Stimulated activated CD4-positive, alpha-beta T cell treated with anti-CD3 and anti-CD28 coated beads, Interleukin-1b, Interleukin-23, amount 100 ng/mL, for 1 hour (primary cell): ENCODE measurements at places on chromosomes 6 and 20.

DNA sequence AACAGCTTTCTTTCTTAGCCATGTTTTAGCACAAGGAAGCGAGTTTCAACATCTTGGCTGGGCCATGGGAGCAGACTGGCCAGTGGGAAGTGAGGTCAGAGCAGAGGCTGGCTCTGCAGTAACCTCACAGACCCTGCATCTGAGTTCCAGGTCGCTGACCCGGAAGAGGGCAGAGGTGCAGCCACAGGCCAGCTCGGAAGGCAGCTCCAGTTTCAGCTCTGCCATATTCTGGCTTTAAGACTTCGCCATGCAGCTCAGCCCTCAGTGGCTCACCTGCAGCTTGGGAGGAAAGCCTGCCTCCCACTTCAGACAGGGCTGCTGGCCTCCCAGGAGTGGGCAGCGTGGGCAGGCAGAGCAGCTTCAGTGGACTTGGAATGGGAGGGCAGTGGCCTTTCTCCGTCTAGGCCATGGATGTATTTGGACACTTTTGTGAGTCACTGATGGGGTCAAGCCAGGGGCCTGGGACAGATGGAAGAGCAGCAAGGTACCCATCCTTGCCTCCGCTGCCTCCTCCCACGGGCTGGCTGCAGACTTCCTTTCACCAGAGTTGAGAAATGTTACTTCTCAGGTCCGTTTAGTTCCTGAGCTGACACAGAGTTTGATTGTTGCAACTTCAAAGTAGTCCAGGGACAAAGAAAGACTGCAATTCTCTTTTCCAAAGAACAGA is 18.5 kb downstream of the CST8 start:
- no peak for DNase-seq

DNA sequence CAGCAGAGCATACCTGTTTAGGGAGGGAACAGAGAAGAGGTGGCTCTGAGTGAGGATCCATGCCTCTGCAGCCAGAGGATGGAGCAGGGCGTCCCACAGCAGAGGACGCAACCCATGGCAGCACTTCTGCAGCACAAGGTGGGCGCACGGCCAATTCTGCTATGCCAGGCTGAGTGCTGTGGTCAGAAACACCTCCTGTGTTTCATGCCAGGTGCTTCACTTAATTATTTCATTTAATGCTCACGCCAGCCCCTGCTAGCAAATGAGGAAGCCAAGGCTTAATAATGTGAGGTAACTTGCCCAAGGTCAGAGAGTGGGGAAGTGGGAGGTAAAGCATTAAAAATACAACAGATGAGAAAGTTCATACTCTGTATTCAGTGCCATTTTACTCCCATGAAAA is 68.5 kb upstream of the PTGIS start:
- no peak for DNase-seq

GRCh38 chr20:62564456-62565245 is 77.7 kb upstream of the SLCO4A1 start:
- no peak for DNase-seq

GRCh38 chr6:93786474-93787330 is 367.3 kb upstream of the EPHA7 start:
- DNase-seq = no peak

DNA sequence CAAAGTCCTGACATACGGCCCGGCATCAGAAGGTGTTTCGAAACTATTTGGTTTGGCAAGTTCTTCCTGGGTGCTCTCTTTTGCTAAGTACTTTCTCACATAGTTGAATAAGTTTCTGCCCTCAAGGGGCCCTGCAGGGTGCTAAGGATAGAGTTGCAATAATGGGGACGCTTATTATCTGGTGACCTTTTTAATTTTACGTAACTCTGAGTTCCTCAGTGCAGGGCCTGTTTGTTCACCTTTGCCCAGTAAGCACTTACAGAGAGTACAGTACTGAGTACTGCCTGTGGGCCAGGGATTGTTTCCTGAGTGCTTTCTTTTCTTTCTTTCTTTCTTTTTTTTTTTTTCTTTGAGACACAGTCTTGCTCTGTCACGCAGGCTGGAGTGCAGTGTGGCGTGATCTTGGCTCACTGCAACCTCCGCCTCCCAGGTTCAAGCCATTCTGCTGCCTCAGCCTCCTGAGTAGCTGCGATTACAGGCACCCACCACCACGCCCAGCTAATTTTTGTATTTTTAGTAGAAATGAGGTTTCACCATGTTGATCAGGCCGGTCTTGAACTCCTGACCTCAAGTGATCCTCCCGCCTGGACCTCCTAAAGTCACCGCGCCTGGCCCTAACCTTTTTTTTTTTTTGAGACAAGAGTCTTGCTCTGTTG is 4.5 kb upstream of the PXMP4 start:
- DNase-seq = no peak

DNA sequence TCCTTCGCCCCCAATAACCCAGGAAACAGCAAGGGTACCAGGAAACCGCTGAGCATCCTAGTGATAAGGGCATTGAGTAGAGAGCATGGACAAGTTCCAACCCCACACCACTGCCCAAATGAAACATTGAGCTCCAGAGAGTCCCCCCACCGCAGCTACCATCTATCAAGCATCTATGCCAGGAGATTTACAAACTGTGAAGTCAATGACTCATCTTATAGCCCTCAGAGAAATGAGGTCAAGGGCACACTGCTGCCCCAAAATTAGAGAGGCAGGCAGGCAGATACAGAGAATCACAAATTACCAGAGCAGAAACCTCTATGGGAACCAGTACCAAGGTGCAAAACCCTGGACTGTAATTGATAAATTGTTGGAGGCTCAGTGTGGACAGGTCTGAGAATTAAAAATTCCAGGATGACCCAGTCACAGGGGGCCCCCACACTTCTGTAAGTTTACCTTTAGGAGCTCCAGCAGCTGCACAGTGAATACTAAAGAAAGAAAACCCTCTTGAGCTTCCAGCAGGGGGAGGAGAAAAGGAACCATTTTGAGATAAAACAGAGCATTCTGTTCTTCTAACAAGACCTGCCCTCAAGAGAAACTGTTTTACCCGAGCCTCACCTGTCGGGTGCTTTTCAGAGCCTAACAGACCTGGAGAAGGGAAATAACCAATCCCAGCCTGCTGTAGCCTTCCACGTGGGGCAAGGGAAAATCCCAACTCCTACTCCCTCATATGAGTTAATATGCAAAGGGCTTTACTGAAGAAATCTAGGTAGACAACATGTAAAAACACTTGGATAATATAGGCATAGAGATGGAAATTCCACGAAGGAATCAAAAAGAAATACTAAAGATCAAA is 118.0 kb upstream of the ARID1B start:
- no peak for DNase-seq

DNA sequence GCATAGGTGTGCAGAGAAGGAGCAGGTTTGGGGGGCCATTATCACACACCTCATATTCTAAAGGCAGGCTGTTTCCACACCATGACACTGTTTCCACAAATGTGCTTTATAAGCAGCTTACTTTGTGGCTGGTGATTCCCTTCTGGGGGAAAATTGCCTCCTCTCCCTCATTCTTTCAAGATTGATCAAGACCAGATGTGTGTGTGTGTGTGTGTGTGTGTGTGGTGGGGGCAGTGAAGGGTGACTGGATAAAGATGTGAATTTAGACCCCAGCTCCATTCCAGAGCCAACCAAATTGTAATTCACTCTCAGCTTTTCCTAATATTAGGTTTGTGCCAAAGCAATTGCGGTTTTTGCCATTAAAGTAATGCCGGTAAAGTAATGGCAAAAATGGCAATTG is 45.6 kb downstream of the EDN3 start:
- no peak for DNase-seq

GRCh38 chr6:129679758-129680157 is 30.2 kb downstream of the ARHGAP18 start:
- no peak for DNase-seq

GRCh38 chr6:139736325-139736906 is 362.0 kb upstream of the CITED2 start:
- no peak for DNase-seq

GRCh38 chr20:13659288-13659687 is 20.6 kb upstream of the TASP1 start:
- DNase-seq = no peak

GRCh38 chr20:8401556-8401955 is 269.5 kb downstream of the PLCB1 start:
- no peak for DNase-seq

GRCh38 chr6:110345025-110345424 is 13.1 kb downstream of the METTL24 start:
- DNase-seq = no peak

DNA sequence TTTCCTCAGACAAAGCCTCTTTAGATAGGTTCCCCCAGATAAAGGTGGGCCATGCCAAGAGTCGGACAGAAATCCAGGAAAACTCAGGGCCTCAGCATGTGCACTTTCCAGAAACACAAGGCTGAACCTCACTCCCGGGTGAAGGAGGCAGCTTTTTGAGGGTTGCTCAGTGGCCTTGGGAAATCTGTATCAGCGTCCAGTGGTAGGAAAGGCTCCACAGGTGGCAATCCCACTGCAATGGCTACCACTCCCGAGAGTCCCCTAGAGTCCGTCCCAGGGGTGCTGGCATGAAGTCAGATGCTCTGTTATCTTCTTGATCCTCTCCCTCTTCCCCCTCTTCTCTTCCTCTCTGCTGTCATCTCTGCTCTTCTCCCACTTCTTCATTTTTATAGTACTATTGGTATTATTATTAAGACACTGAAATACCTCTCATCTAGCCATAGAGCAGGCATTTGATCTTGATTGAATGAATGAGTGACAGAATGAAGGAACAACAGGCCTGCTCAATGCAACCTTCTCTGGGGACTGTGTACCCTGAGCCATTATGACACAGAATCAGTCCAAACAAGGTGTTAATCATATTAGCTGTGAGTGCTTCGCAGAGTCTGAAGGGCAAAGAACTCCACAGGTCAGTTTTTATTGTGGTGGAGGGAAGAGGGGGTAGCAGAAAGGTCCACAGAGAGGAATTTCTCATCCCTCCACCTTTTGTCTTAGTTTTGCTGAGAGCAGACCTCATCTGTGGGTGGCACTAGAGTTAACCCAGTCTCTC is 13.3 kb downstream of the SLC22A1 start:
- DNase-seq = no peak

GRCh38 chr6:141470810-141471209 is 661.9 kb upstream of the GJE1 start:
- DNase-seq = no peak

DNA sequence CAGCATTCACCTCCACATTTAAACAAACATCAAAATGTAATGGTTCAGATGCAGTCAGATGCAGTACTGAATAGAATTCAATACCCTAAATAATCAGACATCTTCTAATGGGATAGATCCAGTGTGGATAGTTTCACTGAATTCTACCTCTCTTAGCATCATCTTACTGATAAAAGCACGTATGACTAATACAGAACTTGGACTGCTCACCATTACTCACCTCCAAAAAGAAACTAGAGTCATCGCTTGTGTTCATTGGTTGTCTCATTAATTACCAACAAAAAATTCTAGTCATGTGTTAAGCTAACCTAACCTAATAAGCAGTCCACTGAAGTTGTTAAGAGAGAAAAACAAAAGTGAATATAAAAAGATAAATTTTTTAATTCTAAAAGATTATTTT is 165.9 kb upstream of the IRAK1BP1 start:
- no peak for DNase-seq

DNA sequence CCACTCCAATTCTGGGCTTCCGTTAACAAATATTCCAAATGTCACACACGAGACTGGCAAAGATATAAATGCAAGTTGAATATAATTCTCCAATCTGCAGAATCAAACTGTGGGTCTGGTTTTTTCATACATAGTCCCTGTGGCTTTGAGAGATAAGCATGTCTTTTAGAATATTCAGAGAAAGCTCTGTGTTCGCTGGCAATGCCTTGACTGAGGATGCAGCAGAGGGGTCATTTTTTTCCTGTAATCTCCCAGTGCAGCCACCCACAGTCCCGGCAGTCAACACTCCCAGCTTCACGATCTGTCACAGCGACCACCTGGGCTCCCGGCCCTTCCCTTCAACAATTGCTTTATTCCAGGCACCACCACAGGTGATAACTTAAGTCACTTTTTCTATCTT is 30.5 kb downstream of the MUC22 start:
- DNase-seq = no peak

DNA sequence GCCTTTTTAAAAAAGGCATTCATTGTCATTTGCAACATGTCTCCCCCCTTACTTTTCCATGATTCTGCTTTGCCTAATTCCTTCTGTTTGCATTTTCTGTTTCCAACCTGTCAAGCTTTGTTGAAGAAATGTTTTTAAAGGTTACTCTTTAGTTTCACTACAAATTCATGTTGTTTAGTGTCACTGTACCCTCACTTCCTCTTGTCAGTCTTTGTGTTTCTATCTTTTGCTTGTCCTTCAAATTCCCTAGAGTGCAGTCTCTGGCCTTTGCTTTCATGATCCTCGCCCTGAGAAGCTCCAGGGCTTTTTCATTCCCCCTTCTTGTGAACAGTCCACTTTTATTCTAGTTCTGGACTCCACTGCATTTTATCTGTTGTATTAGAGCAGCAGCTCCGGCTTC is 90.6 kb downstream of the MAP3K4 start:
- no peak for DNase-seq

DNA sequence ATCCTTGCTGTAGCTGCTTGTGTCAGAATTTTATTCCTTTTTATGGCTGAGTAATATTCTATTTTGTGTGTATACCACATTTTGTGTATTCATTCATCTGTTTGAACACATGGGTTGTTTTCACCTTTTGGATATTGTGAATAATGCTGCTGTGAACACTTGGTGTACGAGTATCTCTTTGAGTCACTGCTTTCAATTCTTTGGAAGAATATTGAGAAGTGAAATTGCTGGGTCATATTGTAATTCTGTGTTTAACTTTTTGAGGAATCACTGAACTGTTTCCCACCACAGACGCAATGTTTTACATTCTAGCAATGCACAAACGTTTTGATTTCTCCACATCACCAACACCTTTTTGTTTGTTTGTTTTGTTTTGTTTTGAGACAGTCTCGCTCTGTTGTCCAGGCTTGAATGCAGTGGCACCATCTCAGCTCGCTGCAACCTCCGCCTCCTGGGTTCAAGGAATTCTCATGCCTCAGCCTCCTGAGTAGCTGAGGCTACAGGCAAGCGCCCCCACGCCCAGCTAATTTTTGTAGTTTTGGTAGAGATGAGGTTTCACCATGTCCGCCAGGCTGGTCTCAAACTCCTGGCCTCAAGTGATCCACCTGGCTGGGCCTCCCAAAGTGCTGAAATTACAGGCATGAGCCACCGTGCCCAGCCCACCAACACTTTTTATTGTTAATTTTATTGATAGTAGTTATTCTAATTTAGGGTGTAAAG is 21.7 kb downstream of the CPXM1 start:
- DNase-seq = no peak

DNA sequence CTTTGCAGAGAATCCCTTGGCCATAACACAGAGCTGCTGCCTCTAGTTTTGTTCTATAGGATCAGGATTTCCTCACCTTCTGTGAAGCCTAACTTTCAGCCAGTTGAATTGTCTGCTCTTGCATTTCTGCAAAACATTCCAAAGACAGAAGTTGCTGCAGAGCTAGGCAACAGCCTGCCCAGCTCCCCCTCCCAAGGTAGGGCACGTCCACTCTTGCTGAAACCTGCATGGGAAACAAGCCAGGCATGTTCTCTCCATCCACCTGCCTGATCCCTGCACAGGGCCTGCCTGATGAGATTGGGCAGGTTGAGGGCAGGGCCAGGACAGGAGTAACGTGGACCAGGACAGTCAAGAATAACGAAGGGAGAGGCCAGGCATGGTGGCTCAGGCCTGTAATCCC is 58.9 kb upstream of the NAA20 start:
- DNase-seq = no peak
